ENCODE measurements at places on chromosomes 13 and 19. TPM values are rescaled to one million over a fixed set of nuclear protein-coding genes. Genes with fewer than 3 reads are reported as not detected.

Gene PLIN4
- 0.06 TPM for total RNA-seq

Gene ZNF429
- total RNA-seq, result 14.8 TPM

Gene TSSK6
- 5.8 TPM for total RNA-seq

DNA sequence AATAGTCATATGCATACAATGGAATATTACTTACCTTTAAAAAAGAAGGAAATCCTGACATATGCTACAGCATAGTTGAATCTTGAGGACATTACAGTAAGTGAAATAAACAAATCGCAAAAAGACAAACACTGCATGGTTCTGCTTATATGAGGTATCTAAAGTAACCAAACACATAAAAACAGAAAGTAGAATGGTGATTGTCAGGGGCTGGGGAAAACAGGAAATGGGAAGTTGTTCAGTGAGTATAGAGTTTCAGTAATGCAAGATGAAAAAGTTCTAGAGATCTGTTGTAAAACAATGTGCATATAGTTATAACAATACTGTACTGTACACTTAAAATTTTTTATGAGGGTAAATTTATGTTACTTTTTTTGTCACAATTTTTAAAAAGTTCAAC is 219.4 kb downstream of the KLF5 start:
- peaks cover 24% of the 10 kb centered on the region for H3K36me3 ChIP-seq
- no peak for DNase-seq
- H3K27ac ChIP-seq, result no peak overlapping the region
- no peak overlapping the region for H3K4me3 ChIP-seq
- H3K27me3 ChIP-seq, result no peaks in the 10 kb centered on the region

Gene TMED1
- 8.6 TPM for total RNA-seq

Gene TMEM147
- 37.2 TPM for total RNA-seq

GRCh38 chr19:30229525-30230174 is 142.5 kb upstream of the ZNF536 start:
- H3K27ac ChIP-seq, result no peak overlapping the region
- H3K36me3 ChIP-seq, result peaks cover 2% of the 10 kb centered on the region
- peaks cover 15% of the 10 kb centered on the region for H3K4me1 ChIP-seq
- no peak for DNase-seq
- peaks cover 54% of the 10 kb centered on the region for H3K27me3 ChIP-seq
- no peak overlapping the region for H3K4me3 ChIP-seq

Gene ZNF69
- 5.8 TPM for total RNA-seq

DNA sequence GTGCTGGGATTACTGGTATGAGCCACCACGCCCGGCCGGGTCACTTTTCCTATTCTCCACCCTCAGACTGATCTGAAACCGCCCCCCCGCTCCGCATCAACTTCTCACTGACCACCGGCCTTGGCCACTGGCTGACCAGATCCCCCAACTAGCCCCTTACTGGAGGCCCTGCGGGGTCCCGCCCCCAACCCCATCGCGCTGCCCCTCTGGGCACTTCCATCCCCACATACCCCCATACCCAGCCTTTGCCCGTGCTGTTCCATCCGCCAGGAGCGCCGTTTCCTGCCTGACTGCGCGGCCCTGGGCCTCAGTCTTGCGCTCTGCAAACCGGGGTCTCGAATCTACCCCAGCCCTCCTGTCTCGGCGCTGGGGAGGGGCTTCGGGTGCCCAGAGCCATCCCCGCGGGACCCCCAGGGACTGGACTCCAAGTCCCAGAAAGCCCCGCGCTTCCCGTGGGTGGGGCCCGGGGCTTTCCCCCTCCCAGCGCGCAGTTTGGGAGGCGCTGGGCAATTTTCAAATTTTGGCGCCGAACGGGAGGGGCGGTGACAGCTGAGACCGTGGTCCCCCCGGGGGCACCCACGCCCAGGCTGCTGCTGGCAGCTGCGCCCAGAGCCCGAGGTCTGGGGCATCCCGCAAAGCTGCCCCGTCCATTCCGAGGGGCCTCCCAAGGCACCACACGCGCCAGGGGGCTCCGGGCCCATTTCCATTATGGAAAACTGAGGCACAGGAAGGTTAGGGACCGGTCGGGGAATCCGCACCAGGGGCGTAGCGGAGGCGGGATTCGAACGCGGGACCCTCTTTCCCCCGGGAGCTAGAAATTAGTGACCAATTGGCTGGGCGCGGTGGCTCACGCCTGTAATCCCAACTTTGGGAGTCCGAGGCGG is 5.2 kb upstream of the LMNB2 start:
- no peaks in the 10 kb centered on the region for H3K27me3 ChIP-seq
- DNase-seq, result peak; percentile 82
- H3K27ac ChIP-seq, result peak overlapping the region; percentile 96
- peaks cover 2% of the 10 kb centered on the region for H3K36me3 ChIP-seq

GRCh38 chr13:102620516-102620915 is 23.7 kb downstream of the TPP2 start:
- DNase-seq, result no peak
- H3K4me3 ChIP-seq, result no peak overlapping the region
- no peak overlapping the region for H3K27ac ChIP-seq
- no peaks in the 10 kb centered on the region for H3K27me3 ChIP-seq
- H3K36me3 ChIP-seq, result peaks cover 13% of the 10 kb centered on the region

- no peak overlapping the region for H3K4me3 ChIP-seq
- no peaks in the 10 kb centered on the region for H3K36me3 ChIP-seq
- DNase-seq, result no peak
- H3K27me3 ChIP-seq, result no peaks in the 10 kb centered on the region
- no peaks in the 10 kb centered on the region for H3K4me1 ChIP-seq
Measured at GRCh38 chr19:54608792-54609191, 15.4 kb downstream of the LILRA1 start.

Gene HIF3A
- not detected for total RNA-seq
